ENCODE measurements at places on chromosomes 3 and 15.

GRCh38 chr3:50401978-50402595, 42.8 kb upstream of the TMEM115 start:
- no peak for DNase-seq

GRCh38 chr3:87318617-87319021, 42.2 kb upstream of the POU1F1 start:
- no peak for DNase-seq

- no peak for DNase-seq
These were observed 105.1 kb downstream of the ZMAT3 start for GRCh38 chr3:178966299-178967176.

- DNase-seq = no peak
These were observed 166.7 kb downstream of the FRMD5 start for GRCh38 chr15:44028349-44028748.

DNA sequence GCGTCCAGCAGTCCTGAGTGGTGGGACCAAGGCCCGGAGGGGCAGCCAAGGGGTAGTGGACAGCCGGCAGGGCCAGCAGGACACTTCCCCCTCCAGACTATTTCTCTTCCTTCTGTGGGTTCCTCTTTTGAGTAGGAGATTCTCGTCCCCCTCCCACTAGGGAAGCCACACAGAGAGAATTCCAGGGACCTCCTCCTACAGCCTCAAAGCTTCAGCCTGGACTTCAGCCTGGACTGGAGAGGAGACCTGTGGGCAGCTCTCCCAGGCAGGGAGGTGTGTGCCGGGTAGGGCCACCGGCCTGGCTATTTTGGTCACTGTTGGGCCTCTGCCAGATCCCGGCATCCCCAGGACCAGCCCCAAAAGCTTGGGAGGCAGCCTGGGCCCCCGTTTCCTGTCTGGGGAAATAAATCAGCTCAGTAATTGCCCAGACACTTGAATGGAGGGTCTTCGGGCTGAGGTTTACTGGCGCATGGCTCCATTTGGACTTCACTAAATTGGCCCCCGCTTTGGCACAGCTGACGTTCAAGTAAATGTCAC, 1.3 kb downstream of the SLC6A6 start:
- no peak for DNase-seq

GRCh38 chr15:72197460-72198355, at the start of gene GRAMD2A:
GRAMD2A (minus strand) TSS chr15:72197787.
- peak; percentile 23 for DNase-seq

DNA sequence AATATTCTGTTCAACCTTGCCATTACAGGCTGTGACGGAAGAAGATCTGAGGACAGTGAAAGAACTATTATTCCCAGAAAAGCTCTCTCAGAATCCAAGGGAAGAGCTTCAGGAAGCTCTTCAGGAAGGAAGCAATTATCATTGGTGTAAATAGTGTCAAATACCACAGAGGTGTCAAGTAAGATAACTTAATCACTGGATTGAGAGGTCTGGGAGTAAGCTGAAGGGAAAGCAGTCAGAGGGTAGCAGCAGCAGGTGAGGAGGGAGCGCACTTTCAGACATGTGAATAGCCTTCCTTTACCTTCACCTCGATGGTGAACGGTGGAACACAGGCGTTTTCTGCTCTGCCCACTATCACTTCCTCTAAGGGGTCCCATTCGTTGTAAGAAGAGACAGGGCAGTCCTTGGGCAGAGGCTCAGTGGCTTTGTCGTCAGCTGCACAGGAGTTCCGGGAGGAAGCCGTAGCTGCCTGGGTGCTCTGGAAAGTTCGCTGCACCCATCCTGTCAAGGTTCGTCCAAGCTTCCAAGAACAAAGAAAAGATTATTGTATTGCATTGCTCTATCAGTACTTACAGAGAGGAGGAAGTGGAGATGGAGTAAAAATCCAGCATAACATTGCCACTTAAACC, 1.9 kb downstream of the GATM start:
- DNase-seq = no peak

DNA sequence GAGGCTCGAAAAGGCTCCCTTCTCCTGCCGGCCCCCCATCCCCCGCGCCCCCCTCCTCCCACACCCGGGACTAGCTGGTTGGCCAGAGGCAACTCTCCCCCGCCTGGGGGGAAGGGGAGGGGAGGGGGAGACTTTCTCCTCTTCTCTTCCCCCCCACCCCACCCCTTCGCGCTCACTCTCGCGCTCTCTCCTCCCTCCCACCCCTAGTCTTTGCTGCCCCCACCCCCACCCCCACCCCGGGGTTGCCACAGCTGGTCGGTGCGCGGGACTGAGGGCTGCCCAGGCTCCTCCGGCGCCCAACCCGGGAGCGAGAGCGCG, 710 bp downstream of the MECOM start:
- DNase-seq = no peak

DNA sequence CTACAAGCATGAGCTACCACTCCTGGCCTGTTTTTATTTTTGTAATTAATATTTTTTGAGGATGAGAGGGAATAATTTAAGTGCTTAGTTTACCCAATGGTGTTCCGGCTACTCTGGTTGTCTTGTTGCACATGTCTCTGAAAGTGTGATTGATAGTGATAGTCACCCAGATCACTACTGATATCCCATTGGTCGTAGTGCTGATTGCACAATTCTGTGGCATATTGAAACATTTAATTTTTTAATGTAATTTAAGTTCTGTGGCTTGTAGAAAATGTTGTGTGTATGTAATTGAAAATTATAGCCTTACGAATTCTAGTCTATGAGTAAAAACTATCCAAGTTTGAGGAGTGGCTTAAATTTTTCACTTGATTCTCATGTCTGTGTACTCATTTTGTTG, 11.9 kb downstream of the ARIH2 start:
- DNase-seq = no peak

DNA sequence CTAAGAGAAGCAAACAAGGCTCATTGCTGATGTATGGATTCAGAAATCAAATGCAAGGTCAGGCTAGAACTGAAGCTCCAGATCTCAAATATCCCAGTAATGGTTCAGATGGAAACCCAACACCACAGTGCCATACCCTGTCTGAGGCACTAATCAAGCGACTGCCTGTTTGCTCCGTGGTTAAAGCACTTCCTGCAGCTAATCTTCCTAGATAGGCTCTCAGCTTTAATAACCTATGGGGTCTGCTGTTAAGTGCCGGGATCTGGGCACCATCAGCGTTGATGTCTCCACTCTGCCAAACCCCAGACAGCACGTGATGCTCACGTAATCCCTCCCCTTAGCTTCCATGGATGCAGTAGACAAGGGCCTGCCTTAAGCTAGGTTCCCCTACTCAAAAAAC, 262.6 kb downstream of the MECOM start:
- no peak for DNase-seq

DNA sequence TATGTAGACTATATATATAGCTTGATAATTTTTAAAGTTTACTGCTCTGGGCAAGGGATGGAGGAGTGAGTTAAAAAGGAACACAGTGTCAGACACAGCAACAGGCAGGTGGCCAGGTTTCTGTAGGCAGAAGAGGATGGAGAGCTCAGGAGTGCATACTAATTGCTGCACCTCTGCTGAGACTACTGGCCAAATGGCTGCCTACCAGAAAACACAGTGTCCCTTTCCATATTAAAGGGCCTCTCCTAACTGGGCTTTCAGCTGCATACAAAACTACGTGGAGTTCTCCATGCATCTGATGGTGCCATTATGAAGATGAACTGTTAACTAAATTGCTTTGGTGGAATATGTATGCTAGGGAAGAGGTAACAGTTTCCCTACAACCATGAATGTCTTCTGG, 1.8 kb downstream of the ATP13A4 start:
- DNase-seq = no peak

DNA sequence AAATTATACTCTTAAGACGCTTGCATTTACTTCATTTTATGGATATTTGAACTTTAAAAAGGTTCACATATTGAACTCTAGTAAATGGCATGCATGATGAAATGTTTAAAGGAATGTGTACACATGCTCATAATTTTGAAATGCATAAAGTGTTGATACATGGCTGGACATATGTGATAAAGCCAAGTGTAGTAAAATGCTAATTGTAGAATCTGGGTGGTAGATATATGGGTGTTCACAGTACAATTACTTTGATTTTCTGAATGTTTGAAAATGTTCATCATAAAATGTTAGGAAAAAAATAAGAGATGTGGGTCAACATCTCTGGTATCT, 4.2 kb upstream of the EFHB start:
- DNase-seq = no peak

- no peak for DNase-seq
These were observed 181.0 kb upstream of the RASGRP1 start for GRCh38 chr15:38745626-38746025.

Measured in activated T-cell treated with anti-CD3 and anti-CD28 coated beads for 4 hours (primary cell).